ENCODE measurements at places on chromosomes 1 and 21.
A peak's percentile ranks its signal among the peaks of the same experiment; 100 is the strongest.

- no peak for DNase-seq
Observed at GRCh38 chr1:155003227-155003765, 694 bp downstream of the ZBTB7B start.

DNA sequence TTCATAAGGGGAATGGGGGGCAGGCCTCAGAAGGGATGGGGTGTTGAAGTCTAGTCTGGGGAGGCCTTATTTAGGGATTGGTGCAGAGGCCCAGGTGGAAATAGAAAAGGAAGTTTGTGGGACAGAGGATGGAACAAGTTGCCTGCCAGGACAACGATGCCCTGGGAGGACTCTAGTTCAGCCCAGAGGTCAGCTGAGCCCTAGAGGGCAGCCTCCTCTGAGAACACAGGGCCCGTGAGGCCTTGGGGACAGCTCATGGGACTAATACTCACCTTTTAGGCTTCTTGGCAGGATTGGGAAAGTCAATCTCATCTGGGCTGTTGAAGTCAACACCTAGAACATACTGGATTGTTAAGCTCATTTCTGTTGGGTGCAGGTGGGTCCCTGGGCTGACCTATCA lies 43.0 kb downstream of the LHX4 start:
- DNase-seq = no peak

DNA sequence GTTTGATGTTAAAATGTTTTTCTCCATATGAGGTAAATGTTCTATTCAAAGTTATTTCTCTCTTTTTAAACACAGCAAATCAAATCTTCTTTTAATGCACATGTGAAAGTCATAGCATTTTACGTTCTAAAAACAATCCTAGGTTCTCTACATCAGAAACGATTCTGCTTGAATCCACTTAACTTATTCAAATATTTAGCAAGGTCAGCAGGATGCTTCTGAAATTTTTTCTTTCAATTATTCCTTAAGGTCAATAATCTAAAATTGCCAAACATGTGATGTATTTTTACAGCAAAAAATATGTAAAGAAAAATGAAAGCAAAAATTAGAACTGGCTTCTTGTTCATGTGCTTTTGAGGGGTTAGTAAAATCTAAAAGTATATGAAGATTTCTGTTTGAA lies 106.7 kb downstream of the TM2D1 start:
- DNase-seq = no peak

DNA sequence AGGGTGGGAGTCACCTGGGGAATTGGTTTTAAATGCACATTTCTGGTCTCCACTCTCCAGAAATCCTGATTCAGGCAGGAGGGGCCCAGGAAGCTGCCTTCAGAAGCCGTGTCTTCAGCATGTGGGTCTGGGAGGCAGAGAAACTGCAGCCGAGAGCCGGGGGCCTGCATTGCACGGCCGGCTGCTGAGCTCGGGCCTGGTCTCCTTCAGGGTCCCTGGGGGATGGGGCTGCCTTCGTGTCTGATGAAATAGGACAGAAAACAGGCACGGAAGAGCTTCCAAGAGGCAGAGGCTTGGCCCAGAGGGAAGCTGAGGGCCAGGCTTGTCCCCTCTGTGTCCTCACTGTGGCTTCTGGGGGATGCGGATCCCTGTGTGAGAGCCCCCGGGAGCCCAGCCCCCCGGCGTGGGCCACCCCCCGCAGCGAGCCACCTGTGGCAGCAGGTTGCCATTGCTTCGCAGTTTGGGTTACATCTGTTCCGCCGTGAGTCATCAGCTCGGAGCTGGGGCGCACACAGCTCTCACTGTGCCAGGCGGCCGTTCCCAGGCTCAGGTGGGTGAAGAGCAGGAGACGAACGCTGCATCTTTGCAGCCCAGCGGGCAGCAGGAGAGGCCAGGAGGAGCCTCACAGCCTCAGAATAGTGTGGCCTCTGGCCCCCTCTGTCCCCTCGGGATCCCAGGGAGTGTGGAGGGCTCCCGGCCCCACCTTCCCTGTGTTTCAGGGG lies 72.4 kb downstream of the AJAP1 start:
- peak; percentile 46 for DNase-seq
